Left lung (tissue), 14 donors: ENCODE measurements at places on chromosomes 7 and 10. TPM values are rescaled to one million over a fixed set of nuclear protein-coding genes. Genes with fewer than 3 reads are reported as not detected.

Gene PNLIPRP2
- total RNA-seq, result not detected

Gene LBX1
- 0.18 TPM for total RNA-seq

DNA sequence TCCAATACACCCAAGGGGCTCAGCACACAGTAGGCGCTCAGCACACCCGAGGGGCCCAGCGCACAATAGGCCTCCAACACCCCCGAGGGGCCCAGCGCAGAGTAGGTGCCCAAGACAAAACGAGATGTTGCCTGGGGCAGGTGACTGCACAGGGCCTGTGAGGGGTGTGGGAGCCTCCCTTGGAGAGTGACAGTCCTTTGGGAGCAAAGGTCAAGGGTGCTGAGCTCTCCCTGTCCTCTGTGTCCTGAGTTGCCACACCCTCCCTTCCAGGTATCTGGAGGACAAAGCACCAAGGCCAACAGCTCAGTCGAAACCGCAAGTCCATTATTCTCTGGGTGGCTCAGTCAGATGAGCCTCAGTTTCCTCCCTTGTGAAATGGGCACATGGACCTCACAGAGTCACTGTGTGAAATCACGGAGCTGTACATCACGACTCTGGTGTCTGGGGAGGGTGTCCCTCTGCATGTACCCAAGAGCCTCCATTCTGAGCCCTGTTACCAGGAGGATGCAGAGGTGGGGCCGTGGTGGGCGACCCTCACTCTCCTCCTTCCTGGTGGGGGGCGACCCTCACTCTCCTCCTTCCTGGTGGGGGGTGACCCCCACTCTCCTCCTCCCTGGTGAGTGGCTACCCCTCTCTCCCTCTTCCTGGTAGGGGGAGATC lies 81.3 kb downstream of the FOXL3 start:
- DNase-seq, result no peak

- DNase-seq, result no peak
Observed at GRCh38 chr7:107865956-107866775, 24.8 kb upstream of the DLD start.

Gene ATP6V0A4
- 0.99 TPM for total RNA-seq

Gene FAM24B
- total RNA-seq, result 4.0 TPM

DNA sequence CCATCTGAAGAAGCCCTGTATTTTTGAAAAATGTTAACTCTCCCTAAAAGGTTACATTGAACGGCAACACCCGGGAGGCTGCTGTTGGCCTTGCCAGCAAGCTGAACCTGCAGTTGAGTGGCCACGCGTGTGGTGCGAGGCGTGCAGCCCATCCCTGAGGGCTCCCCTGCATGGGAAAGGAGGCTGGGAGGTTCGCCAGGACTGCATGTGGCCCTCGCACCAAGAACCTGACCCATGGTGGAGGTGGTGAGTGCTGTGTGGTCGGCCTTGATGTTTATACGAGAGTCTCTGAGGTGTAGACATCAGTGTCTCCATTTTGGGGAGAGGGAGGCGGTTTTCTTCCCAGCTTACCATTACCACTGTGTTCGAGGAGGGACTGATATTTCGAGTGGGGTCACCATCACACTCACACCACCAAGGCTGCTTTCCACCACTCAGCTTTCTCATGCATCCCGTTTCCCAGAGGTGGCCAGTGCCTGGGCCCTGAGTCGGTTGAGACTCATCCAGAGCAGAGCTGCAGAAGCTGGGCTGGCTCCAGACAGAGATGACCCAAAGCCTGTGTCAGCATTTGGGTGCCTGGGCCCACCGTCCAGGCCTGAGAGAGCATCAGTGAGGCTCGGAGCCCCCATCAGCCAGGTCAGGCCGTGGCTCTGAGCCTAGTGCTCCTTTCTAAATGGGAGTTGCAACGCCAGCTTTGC lies 222.6 kb downstream of the EBF3 start:
- DNase-seq, result no peak

DNA sequence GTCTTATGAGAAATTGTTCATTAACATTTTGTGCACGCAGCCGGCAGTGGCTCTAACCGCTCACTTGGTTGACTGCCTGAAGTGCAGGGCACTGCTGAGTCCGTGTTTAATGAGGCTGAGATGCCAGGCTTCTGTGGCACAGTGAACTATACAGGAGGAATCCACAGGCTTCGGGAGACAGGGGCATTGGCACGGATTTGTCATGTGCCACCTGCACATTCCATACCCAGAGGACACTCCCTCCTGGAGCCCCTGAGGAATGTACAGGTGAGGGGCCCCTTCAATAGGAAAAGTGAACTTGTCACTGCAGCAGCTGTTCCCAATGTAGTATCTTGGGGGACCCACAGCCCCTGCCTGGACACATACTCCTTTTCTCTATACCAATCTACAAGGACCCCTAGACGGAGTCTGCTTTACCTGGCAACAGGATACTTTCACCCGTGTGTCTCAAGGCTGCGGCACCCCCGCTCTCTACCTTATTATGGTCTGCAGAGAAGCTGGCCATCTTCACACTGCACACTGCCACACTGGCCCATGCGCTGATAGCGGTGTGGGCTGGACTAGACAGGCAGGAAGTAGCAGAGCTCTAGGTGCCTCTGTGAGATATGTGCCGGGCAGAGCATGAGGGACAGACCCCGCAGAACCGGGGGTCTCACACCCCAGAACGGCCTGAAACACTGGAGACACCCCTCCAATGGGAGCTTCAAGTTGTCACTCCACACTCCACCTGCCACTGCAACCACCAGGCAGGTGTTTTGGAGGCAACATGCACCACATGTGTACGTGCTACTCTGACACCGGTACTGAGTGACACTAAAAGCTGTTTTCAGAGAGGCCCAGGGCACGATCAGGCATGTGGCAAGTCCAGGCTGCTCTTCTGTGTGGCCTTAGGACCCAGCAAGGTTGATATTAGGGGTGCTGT lies 71.4 kb upstream of the RHEB start:
- DNase-seq, result no peak

DNA sequence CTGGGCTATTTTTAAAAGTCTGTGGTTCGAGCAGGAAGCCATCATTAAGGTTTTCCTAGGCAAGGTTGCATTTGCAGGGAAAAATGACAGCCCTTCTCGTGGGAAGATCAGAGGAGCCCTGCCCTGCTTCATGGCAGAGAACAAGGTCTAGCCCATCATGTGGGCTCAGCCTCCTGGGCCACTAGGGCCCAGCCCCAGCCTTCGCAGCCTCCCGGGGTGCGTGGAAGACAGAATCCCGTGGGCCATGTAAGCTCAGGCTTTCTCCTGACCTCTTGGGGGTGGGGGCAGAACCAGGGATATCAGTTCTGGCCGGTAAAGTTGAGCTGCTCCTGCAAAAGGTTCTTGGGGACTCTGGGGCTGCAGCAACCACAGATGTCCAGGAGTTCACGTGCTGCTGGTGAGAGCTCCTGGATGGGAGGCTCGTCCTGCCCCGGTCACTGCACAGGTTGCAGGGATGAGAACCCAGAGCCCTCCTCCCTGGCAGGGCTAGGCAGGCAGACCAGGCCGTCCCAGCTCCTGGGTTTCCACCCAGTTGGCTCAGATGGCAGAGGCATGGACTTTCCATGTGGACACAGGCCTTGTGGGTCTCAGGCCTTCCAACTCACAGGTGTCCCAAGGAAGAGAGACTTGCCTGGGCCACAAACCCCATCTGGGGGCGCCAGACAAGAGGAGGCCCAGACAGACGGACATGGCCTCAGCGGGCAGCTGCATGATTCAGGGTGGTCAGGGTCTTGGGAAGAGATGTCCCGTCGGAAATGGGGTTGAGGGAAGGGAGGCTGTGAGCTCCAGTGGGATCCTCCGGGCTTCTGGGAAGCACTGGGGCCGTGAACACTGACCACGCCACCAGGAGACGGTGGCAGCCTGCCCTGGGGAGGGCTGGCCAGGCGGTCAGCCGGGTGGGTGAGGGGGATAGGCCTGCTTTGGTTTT lies 126.2 kb downstream of the NEURL1 start:
- no peak for DNase-seq

DNA sequence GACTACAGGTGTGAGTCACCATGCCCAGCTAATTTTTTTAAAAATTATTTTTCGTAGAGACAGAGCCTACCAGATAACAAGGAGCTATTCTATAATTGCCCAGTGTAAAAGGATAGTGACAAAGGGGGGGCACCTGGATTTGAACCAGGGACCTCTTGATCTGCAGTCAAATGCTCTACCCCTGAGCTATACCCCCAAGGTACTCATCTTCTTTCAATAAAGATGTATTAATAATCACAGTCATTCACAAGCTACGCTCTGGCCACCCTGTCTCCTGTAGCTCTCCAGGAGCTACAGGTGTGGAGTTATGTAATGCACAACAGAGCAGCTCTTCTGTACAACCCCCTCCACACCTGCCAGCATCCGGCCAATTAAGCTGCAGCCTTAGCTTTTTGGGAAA lies 83.5 kb downstream of the ZNF777 start:
- no peak for DNase-seq

DNA sequence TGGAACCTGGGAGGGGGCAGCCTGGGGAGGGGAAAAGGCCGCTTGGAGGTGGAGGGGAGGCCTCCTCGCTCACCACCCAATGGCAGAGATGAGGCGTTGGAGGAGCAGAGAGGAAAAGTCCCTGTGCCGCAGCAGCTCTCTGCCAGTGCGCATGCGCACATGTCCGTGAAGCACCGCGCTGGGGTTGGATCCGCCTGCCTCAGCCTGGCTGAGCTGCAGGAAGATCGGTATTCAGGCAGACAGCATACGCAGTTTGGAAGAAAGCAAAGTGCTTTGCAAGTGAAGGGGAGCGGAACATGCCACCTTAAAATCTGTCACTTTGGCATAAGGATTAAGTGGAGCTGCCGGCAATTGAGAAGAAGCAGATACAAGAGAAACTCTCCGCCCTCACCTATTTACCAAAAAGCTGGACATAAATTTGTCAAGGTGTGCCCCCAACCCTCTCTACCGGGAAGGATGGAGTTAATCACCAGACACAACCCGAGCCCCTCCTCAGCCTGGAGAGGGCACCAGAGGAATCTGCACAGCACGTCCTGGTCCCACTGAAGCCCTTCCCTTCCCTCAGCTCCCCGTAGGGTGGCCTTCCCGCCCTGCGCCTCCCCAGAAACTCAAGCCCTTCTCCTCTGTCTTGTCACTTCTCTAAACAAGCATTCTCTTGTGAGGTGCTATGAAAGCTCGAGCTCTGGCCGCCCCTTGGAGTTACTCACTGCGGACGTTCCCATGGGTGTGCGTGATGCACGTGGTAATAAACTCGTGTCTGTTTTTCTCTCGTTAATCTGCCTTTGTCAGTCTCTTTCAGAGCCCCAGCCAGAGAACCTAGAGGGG lies 32.2 kb upstream of the TMEM72 start:
- peak; percentile 81 for DNase-seq

Gene OR2A1
- not detected for total RNA-seq

DNA sequence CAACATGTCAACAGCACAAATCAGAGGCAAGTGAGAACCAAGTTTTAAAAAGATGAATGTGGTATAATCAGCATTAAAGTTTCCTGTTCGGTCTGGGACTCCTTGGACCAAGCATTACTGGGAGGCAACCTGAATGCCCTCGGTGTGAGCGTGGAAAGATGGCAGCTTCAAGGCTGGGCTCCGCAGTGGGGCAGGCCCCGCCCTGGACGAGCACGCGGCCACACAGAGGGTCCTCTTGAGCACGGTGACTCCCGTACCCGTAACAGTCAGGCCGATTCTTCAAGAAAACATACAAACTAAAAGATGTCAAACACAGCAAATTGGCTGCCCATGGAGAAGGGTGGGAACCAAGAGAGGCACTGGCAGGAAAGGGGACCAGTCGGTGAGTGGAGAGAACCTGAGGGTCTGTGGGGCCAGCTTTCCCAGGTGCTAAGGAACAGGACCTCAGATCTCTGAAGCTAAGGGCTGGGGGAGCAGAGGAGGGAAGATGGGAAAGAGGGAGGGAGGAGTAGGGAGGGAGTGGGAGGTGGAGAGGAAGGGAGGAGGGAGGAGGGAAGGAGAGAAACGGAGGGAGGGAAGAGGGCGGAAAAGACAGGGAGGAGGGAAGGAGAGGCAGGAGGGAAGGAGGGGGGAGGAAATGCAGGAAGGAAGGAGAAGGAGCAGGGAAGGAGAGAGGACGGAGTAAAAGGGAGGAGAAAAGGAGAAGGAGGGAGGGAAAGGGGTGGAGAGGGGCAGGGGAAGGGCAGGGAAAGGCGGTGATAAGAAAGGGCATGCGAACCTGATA lies 71.2 kb upstream of the FAM20C start:
- DNase-seq, result no peak

Gene PDE1C
- total RNA-seq, result 13.8 TPM

DNA sequence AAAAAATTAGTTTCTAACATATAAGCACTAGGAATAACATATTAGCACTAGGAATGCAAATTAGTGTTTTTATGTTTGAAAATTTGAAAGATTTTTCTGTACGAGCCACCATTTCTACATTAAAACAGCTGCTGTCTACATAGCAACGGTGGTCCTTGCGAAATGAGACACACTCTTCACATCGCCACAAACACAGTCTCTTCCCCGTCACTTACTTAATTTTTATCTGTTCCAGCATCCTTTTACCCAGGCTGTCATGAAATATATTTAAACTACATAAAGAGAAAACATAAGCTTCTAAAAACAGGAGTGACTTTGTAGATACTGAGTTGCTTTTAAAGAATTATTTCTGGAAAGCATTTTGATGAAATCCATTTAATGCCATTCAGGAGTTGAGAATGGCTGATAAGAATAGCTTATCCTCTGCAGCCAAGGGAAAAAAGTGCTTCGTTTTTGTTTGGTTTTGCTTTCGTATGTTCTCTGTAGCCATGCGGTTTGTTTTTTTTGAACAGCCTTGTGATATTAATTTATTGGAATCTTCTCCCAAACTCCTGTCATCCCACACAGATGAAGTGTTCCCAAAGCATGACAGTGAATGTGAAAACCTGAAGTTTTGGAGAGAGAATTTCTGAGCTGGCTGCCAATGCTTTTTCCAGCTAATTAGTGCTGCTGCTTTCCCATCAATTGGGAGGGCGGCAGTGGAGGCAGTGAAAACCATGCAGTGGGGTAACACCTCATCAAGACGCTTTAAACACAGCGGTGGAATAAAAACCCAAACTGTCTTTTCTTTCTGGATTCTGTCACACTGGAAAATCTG lies 603.7 kb upstream of the ADARB2 start:
- no peak for DNase-seq

DNA sequence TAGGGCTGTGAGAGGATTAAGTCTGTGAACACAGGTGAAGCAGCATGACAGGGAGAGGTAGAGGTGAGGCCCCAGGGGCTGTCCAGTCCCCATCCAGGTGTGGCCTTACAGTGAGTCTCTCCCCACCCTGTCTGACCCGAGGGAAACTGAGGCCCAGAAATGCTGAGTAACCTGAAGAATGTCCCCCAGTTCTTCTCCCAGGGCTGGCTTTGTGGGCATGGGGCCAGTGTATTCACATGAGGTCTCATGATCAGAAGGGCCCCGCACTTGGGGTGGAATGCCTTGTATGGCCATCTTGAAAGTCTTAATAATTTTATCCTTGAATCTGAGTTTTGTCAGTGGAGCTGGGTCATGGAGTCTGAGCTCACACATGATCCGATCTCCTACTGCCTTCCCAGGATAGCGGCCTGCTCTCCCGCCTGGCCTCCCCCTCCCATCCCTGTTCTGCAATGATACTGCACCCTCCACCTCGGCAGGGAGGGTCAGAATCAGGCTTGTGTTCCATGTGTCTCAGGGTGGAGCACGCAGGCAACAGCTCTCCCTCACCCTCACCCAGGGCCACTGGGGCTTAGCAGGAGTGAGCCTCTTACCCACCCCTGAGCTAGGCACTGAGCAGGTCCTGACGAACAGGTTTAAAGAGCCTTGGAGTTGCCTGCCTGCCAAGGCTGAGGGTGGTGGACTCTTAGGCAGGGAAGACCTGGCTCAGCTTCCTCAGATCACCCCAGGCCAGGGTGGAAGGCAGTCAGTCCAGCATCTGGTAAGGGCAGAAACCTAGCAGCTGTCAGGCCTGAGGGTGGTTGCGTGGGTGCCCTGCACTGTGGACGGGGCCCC lies 41.4 kb upstream of the NPFFR1 start:
- no peak for DNase-seq

- no peak for DNase-seq
Observed at GRCh38 chr10:8768852-8769251, 714.4 kb downstream of the GATA3 start.

Gene PDE6C
- total RNA-seq, result not detected
